ENCODE measurements at places on chromosomes 5 and 9. TPM values are rescaled to one million over a fixed set of nuclear protein-coding genes. Genes with fewer than 3 reads are reported as not detected.

DNA sequence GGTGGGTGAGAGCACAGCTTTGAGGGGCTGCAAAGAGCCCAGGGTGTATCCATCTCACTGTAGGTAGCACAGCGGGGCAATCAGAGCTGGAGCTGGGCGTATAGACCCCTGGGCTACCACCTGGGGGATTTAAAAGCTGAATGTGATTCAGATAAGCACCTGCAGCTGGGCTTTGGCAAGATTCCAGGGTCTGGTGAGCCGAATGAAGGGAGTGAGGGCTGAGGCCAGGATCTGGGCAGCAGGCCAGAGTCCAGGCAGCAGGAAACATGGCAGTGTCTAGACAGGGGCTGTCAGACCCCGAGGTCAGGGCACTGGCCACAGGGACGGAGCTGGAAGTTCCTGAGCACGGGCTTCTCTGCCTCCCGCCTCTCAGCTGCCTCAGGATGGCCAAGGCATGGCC is 8.7 kb downstream of the ASS1 start:
- no peak for DNase-seq

The SAXO1 gene
- total RNA-seq, result not detected

GRCh38 chr5:124935065-124935464 is 188.6 kb upstream of the ZNF608 start:
- no peak for DNase-seq

DNA sequence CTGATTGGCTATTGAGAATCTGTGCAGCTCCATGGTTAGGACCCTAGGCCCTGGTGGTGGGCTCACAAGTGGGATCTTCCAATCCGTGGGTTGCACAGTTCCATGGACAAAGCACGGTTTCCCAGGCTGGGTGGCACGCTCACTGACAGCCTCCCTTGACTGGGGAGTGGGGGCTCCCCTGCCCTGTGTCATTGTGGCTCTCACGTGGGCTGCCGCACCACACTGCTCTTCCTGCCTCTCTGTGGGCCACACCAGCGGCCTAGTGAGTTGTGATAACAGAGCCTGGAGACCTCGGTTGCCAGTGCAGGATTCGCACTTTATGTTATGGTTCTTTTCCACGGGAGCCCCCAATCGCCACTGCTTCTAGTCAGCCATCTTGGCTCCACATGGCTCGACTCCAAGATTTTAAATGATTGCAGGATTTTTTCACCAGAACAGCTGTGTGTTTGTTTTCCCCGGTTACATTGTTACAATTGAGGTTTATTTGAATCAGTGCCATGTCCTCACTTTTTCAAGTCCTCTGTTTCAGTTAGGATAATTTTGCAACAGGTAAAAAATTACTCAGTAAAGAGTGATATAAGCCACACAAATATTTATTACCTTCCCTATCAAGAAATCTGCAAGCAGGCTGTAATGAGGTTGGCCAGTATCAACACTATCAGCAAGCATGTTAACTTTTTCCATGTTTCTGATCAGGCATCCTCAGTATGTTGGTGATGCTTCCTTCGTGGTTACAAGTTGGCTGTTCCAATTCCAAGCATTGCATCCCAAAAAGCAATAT is 253.8 kb downstream of the ZNF608 start:
- no peak for DNase-seq

The ORM2 gene
- not detected for total RNA-seq

The LIX1 gene
- not detected for total RNA-seq

- no peak for DNase-seq
These were observed 299.6 kb upstream of the KLF4 start for GRCh38 chr9:107789001-107789700.

DNA sequence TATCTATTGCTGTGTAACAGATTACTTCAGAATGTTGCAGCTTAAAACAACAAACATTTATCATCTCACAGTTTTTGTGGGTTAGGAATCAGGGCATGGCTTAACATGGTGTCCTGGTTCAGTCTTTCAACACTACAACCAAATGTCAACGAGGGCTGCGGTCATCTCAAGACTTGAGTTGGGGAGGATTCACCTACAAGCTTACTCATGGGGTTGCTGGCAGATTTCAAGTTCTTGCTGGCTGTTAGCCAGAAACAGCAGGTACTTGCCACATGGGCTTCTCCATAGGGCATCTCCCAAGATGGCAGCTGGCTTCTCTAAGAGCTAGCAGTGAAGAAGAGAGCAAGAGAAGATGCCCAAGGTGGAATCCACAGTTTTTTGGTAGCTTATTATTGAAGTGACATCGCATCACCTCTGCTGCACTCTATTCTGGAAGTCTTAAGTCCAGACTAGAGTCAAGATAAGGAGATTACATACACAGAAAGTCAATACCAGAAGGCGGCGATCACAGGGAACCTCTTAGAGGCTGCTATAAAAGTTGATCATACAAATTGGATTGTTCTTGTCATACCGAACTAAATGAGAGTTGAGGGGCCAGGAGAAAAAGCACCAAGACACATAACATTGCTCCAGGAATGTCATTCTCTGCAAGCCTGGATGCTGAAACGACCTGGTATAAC is 42.2 kb downstream of the C9orf153 start:
- no peak for DNase-seq

The PIP5K1B gene
- total RNA-seq, result not detected

DNA sequence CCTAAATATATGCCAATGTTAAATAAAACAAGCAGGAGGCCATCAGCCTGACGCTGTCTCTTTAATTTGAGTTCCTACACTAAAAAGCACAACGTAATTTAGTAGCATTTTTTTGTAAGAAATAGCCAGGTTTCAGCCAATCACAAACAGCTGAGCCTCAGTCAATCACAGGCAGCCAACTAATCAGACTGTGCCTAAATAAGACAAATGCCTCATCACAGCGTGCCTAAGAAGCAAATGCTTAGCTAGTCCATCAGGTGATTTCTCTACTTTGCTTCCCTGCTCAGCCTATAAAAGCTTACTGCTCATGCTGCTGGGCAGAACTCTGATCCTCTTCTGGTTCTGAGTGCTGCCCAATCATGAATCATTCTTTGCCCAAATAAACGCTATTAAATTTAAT is 38.3 kb upstream of the RORB start:
- no peak for DNase-seq

DNA sequence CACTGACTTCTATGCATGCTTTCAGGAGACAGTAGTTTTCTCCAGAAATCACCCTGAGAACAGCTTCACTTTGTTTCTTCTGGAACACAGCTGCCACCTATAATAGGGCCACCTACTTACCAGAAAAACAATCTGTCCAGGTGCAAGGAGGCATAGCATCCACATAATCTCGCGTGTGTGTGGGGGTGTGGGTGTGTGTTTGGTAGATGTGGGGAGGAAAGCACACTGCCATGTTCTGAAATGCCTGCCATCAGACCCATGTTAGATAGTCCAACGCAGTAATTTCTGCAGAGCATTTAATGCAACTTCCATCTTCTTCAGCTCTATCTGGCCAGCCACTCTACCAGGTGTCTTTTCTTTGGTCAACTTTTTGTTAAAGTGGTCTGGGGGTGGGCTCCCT is 102.9 kb downstream of the ACER2 start:
- no peak for DNase-seq

- peak; percentile 41 for DNase-seq
These were observed at the start of gene ANKH for GRCh38 chr5:14871214-14872069. TSS of gene ANKH (minus strand) at chr5:14871778. CDS start at chr5:14871447, 331 bp downstream.

- no peak for DNase-seq
These were observed 284.5 kb downstream of the IRX2 start for GRCh38 chr5:2466966-2467365.
